ENCODE measurements at places on chromosomes 4 and X.
A peak's percentile ranks its signal among the peaks of the same experiment; 100 is the strongest.

DNA sequence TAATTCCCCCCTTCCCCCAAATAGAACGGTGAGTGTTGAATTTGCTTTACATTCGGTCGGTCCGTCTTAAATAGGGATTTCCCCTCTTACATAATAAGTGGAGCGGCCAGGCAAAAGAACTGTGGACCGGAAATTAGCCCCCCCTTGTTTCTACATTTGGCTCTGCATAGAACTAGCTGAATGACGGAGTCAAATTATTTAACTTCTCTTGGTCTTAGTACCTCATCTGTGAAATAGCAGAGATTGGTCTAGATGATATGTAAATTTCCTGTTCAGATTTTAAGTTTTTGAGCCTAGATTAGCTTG, 1.3 kb downstream of the SPATA18 start:
- DNase-seq = no peak

DNA sequence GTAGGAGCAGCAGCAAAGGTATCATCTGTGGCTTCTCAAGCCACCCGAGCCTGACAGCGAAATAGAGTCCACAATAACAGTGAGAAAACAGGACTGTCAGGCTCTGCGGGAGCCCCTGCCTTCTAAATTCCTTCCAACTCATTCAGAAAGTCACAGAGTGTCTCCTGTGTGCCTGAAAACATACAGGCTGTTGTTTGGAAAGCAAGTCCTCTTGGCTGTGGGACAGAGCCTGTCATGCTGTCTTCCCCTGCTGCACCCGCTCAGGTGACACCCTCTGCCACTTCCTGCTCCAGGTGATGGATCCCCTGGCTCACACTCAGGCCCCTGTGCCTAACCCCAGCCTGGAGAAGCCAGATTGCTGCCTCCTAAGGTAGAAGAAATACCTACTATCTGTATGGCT, 152.3 kb downstream of the RAB28 start:
- no peak for DNase-seq

DNA sequence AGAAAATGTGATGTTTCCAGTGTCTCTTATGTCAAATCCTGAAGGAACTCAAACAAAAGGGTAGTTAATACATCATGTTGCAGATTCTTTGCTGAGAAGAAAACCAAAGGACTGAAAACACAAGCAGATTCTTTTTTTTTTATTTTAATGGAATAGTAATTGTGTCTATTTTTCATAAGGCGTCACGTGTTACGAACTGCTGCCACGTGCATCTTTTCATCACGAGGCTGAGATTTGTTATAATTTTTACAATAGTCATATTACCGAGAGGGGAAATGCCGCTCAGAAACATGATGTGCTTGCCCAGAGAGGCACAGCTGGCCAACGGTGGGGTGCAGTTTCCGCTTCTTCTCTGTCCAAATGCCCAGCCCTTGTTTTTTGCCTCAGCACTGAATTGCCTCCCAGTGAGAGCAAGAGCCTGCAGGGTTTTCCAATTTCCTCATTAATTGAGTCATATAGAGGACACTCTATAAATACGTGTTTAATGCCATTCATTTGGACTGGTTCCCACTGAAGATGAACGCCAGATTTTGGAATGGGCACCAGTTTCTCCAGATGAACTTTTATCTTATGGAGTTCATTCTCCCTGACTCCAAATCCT, 225.3 kb downstream of the STK32B start:
- no peak for DNase-seq

GRCh38 chr4:154487145-154487544, 4.5 kb downstream of the DCHS2 start:
- DNase-seq = no peak

GRCh38 chr4:69910016-69910782, 20.7 kb upstream of the CSN1S1 start:
- DNase-seq = no peak

DNA sequence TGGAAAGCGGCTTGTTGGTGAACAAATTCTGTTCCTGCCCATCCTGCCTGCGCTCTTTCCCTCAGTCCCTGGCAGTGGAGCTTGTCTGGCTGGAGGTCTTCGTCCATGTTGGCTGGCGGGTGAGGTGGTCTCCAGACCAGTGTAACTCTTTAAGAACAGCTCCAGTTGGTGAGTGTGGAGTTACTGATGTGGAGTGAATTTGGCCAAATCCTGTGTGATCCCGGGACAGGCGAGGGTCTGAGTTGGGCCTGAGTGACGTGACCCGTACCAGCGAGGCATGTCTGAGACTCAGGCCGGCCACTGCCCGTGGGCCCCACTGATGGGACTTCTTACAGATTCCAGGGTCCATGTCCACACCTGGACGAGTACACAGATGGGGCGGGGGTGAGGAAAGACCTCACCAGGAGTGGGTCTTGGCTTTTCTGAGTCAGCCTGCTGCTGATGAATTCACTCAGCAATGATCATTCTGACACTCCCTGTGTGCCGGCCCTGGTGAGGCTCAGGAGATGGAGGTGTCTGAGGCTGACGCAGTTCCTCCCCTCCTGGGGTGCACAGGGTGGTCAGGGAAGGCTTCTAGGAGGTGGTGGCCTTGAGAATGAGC, 45.5 kb downstream of the PSAPL1 start:
- DNase-seq = no peak

DNA sequence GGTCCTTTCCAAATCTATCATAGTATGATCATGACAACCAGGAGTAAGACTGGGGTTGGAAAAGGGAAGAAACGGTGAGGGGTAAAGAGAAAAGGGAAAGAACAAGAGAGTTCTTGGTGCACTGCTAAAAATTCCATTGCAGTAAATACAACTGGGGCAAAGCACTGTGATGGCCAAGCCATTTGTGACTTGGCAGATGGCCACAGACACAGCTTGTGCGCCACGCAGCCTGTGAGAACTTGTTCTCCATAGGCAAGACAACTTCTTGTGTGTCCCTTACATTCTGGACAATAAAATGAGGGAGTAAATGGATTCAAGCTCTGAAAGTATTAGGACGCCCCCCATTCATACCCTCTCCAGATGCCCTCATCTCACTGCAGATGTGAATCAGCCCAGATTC, 10.9 kb downstream of the MFAP3L start:
- DNase-seq = no peak

DNA sequence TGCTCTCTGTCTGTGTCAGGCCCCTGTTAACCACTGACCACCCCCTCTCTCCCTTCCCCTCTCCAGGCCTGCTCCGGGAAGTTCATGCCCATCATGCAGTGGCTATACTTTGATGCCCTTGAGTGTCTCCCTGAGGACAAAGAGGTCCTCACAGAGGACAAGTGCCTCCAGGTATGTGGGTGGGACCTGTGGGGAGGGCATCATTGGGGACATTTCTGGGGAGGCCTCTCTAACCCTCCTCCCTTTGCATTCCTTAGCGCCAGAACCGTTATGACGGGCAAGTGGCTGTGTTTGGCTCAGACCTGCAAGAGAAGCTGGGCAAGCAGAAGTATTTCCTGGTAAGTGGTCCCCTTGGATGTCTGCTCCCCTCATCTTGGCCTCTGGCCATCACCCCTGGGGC, 9.2 kb downstream of the UBA1 start:
- DNase-seq = no peak

- DNase-seq = no peak
Measured at GRCh38 chr4:10108391-10108790, 8.2 kb downstream of the WDR1 start.

GRCh38 chr4:138702190-138702824, 313.3 kb upstream of the NOCT start:
- no peak for DNase-seq

DNA sequence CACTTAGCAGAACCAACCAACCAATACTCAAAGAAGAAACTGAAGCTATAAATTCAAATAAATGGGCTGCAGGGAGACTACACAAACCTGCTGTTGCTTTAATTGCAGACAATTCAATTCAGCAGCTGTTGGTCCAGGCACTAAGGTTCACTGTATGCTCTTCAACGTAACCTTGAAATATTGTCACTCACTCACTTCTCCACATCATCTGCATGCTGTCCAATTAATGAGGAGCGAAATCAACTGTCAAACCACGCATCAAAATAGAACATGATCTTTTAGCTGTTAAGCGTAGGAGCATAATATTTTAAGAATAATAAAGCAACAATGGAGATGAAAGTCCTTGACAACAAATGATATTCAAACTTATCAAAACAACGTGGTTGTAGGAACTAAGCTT, 17.0 kb downstream of the ENOX2 start:
- no peak for DNase-seq

DNA sequence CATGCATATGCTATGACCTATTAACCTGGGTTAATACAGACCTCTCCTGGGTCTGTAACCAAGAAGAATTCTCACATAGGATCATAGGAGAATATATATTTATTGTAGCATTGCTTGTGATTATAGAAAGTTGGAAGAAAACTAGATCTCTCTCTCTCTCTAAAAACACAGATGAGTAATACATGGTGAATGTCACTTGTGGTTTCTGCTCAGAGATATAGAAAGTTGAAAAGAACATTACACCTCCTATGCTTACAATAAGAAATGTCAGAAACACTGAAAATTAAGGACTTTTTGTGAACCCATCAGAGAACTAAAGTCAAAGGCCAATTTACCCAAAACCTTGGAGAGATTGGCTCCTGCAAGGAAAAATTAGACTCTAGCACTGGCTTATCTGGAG, 1389.5 kb downstream of the FAM133A start:
- no peak for DNase-seq

DNA sequence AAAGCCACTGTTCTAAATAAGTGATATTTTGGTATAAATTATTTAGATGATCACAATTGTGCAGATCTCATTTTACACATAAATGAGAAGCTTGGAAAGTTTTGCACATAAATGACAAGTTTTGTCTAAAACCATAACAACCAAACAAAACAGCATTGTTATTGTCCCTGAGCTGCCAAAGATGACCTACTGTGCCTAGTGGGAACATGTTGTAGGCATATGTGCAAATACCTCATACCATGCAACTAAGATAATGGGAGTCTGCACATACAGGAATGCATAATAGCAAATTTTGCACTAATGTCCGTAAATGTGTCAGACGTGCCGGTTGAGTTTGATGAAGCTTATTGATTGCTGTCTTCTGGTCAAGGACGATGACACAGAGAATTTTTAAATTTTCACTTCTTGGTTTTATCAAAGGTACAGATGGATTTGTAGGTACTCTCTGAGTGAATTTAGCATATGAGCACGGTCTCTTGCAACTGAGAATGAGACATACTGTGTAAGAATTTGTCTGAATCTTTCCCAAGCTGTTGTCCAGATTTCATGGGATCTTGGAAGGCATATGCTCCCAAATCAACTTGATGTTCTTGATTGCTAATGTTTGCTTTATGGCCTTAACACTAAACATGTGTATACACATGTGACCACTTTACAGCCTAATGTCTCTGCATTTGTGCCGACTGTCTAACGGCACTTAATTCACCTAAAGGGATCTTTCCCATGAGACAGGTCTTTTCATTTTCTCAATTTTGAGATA, 1133.5 kb downstream of the FAT4 start:
- DNase-seq = no peak

DNA sequence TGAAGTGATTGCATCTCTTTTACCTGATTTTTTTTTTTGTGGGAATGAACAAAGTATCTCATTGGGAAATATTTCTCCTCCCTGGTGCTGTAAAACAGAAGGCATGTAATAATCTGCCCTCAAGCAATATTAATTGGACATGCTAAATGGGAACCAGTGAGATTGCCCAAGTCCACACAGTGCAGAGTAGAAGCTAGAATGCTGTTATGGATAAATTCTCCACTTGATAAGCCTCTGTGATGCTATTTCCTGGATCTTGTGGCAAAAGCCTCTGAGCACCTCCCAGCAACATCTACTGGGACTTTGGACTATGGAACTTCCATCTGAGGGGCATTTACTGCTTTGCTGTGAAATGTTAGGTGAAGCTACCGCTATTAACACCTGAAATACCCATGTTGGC, 46.9 kb upstream of the YTHDC1 start:
- no peak for DNase-seq

GRCh38 chr4:76458825-76459224, 23.8 kb downstream of the SHROOM3 start:
- no peak for DNase-seq

GRCh38 chr4:179582164-179582905, 2140.1 kb upstream of the AGA start:
- no peak for DNase-seq

GRCh38 chrX:20320461-20321159, 53.9 kb upstream of the RPS6KA3 start:
- no peak for DNase-seq

DNA sequence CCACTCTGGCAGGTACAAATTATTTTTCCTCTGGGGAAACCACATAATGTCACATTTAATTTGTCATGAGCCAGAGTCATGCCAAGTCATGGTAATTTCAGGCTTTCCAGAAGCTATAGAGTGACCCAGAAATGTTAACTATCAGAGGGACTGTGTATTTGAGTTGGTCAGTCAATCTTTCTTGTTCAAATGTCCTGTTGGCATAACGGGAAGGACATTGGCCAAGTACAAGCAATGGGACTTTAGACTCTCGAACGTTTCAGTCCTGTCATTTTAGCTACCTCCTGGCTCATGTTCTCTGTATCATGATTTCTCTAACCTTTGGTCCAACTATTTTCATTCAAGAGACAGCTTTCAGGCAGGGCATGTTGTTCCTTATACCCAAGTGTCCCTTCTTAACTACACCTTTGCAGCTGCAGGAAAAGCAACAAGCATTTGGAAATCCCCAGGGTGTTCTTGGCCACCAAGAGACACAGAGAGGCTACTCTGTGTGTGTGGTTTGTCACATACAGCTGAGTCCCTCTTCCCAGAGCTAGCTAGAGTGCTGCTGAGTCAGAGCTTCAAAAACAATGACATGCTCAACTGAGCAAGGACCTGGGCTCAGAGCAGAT, 142.6 kb downstream of the EGF start:
- peak; percentile 90 for DNase-seq

DNA sequence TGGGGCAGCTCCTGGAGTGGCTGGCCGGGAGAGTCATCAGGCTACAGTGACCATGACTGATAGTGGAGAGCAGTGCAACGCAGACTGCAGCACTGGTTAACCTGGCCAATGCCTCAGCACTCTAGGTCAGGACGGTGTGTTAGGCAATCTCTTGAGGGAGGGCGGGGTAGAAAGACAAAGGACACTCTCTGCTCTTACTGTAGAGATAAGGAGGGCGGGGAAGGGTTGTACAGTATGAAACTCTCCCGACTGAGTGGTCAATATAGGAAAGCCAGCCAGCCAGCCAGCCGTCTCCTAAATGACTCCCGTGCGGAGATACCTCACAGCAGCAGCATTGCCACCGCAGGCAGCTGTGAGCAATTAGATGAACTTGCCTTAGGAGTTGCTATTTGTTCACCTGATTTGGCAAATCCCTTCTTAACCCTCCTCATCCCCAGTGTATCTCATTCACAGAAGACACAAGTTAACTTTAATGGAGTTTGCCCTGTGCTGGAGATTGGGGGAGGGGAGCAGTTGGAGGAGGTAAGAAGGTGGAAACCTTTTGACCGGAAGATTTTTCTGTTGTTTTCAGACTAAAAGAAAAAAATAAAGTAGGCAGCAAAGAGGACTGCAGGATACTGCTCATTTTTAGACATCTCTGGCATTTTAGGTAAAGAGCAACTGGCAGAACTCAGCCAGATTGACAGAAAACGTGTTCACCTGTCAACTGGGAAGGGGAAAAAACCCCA, 330.5 kb downstream of the HNRNPD start:
- no peak for DNase-seq

- DNase-seq = no peak
Measured at GRCh38 chr4:74397748-74398426, 32.9 kb downstream of the EREG start.
